ENCODE measurements at places on chromosomes 4 and X.

DNA sequence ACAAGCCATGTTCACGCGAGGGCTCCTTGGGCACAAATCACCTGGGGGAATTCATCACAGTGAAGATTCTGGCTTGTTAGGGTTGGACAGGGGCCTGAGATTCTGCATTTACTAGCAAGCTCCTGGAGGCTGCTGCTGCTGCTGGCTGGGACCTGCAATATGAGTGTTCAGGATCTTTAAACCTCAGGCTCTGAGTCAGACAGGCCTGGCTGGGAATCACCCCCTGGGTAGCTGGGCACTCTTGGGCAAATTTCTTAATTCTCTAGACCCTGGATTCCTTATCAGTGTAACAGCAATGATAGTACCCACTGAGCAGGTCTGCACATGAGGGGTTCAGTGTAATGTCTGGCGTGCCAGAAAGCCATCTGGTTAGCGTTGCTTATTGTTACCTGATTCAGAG is 101.5 kb downstream of the DHX15 start:
- no peak for DNase-seq

DNA sequence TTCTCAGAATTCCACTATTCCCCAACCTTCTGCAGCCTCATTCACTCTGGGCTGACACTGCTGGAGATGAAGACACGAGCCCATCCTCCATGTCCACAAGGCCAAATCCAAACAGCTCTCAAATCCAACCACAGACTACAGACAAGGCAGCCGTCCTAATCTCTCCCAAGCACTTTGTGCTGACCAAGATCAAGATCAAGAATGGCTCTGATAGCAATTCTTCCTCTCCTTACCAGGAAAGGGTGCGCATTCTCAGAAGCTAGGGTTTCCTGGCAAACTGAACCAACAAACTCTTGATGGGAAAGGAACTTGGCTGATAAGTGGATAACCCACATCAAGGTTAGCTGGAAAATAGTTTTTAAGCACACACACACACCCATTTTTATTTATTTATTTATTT is 26.5 kb downstream of the RELL1 start:
- DNase-seq, result no peak

GRCh38 chr4:6471307-6472007 is 957 bp downstream of the PPP2R2C start:
- DNase-seq, result no peak

DNA sequence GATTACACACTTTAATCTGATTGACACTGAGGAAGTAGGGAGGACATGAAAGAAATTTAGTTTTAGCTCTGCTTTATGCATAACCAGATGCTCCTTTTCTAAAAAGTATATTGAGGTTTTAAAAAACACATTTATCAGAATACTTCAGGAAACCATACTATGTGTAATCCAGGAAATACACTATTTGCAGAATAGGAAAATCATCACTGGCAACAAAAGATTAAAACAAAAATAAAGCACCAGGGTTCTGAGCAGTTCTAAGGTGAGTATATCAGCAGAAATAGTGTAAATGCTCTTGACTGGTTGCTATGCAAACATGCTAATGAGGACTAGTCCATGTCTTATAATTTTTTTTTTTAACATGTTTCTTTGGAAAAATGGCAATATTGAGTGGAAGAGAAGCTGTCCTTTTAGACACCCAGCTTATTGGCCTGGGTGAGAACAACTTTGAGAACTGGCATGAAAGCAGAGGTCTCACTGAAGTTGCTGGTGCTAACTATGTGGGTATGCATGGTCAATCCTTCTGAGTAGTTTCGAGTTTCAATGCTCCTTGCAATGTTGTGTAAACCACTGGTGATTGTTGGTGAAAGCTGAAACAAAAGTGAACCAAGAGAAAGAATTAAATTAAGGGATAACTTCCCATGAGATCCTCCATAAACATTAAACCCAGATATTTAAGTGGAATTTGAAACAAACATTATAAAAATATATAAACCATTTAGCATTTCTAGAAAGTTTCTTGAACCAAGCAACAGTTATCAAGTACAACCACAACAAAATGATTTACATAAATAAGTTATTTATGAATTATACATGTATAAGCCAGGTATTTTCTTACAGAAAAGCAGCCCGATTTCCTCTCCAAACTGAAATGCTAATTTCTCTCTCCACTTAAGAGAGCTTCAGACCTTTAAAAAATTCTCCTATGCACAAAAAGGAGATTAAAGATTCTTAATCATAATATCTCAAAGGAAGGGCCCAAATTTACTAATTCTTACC is 20.4 kb upstream of the SCD5 start:
- no peak for DNase-seq

GRCh38 chr4:121938282-121939092 is 13.4 kb downstream of the TRPC3 start:
- DNase-seq, result no peak

- no peak for DNase-seq
These were observed 9.6 kb downstream of the OTOP1 start for GRCh38 chr4:4217113-4217512.

DNA sequence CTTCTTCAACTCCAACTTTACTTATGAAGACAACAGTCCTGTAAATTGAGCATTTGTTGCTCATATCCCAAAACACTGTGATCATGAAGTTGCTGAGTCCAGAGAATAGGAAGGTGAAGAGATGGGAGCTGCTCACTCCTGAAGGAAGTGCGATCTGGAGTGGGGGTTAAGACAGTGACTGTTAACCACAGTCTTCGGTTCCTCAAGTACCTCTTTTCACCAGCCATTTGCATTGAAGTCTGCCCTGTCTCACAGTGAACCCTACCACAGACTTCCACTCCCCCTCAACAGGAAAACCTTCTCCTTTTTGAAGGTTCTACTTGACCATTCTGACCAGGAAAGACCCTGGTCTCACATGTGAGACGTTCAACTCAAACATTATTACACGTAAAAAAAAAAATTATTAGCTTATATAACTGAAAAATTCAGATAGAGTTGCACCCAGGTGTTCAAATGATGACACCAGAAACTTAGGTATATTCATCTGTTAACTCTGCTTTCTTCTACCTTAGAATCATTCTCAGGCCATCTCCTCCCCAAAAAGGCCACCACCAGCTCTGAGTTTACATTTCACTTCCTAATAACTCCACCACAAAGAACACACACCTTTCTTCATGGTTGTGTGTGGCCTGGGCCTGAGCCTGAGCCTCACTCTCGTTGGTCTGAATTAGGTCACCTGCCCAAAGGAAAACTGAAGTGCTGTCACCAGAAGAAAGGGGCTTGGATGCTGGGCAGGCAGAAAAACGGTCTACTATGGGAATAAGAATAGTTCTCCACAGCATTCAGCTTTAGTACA is 199.2 kb downstream of the DCTD start:
- DNase-seq, result no peak

DNA sequence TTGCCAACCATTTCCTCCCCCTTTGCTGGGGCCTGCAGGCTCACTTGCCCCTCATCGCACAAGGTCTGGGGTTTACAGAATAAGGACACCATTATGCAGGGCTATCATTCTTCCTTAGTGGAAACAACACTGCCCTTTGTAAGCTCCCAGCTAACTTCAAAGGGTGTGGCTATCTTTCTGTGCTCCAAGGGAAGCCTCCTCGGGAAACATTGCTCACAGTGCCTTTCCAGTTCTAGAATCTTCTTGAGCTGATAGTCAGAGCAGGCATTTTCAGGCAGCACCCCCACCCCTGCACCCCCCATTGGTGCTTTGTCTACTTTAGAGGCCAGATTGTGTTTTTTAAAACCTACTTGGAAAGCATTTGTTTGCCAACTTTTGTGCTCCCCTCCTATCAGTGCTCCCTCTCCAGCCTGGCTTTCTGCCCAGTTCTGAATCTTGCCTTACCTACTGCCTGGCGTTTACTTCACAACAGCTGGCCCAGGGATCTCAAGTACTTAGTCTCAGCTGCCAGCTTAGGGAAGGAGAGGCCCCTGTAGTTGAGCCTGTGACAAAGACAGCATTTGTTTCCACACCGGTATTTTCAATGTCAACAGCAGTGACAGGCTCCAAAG is 53.5 kb downstream of the PLAC1 start:
- no peak for DNase-seq

DNA sequence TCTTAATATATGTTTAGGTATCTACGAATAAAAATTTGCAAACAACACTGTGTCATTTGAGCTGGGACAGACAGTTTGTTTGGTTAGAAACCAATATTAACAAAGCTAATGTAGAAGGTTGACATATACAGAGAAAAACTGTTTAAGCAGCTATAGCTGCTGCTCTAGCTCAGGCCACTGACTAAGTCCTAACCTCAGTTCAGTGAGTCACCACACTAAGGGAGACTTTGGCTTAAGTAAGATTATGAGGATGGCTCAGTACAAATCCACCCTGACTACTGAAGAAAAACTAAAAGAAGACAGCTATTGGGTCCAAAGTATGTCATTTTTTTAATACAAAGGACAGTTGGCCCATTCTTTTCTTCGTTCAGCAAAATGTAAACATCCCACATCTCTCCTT is 717.3 kb upstream of the ACTRT1 start:
- DNase-seq, result no peak

- no peak for DNase-seq
These were observed 54.9 kb downstream of the PGRMC2 start for GRCh38 chr4:128232719-128233118.

DNA sequence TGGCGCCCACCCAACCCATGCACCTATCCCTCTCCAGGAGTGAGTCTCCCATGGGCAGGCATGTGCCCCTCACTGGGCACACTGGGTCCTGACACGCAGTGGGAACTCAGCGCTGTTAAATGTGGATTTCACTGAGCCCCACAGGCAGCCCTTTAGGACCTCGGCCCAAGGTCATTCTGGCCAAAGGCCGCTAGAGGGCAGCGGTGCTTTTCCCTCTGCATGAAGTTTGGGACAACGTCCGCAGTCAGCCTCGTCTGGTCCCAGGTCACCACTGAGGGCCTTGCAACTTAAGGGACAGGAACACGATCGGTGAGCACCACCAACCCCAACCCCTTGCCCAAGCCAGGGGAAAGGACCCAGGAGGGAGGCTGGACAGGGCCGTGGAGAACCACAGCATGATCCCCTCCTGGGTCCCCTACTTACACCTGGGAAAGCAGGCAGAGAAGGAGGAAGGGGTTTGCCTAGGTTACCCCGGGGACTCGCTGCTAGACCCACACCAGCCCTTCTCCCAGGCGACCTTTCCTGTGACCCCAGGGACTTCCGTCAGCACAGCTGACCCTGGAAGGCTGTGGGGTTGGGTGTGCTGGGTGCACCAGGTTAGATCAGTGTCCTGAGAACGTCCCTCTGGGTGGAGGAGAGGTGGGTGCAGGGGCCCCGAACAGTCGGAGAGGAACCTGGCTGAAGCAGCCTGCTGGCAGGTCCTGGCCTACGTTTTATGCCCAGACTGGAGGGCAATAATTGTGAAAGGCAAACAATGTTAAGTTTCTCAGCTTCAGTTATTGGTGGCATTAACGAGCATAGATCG is 24.0 kb downstream of the CYTL1 start:
- DNase-seq, result peak; percentile 57

DNA sequence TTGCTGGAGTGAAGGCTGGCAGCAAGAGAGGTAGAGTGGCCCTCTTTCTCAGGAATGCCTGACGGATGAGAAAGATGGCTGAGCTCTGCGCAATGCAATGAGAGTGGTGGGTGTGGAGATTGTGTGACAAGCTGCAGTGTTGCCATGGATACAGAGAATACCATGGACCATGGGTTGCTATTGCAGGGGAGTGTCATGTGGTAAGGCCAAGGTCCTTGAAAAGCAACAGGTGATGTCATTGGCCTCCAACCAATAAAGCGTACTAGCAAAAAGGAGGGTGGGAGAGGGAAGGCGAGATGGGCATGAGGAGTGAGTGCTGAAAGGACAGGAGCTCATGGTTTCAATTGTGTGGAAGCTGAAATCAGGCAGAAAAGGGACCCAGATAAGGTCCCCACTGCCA is 1.8 kb downstream of the PNMA5 start:
- DNase-seq, result no peak

- no peak for DNase-seq
These were observed 1464.8 kb downstream of the RAPGEF2 start for GRCh38 chr4:160567634-160568033.

DNA sequence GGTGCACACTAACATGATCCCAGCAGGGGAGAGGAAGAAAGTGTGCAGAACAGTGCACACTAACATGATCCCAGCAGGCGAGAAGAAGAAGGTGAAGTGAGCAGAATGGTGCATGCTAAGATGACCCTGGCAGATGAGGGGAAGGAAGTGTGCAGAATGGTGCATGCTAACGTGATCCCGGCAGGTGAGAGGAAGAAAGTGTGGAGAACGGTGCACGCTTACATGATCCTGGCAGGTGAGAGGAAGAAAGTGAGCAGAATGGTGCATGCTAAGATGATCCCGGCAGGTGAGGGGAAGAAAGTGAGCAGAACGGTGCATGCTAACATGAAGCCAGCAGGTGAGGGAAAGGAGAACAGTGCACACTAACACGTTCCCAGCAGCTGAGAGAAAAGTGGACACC is 83.7 kb downstream of the ACOX3 start:
- no peak for DNase-seq

DNA sequence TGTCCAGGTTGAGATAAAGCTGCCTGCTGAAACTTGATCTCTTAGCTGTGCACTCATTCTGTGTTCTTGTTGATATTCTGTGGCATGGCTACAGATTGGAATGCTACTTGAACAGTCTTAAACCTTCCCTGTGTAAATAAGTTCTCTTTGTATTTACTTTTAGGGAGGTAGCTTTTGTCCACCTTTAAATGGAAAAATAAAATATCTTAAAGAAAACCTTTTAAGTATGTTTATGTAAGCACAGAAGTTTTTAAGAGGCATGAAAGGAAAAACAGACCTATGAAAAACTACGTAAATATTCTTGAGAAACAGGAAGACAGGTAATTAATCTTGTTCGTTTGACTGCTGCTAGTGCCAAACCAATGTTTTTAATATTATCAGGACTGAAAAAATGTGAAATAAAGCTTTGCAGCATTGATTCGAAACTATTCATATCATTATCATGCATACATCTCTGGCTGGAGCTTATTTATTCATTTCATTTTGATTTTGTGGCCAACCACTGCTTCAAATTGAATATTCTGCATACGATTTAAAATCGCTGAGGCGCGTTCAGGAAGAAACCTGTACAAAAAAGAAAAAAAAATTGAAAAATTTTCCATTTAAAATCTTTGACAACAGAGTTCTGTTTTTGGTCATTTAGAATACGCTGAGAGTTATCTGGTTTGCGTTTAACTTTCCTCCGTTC is 17.8 kb downstream of the HSD17B13 start:
- no peak for DNase-seq

- no peak for DNase-seq
These were observed 167.5 kb downstream of the CDS1 start for GRCh38 chr4:84750260-84750959.

- DNase-seq, result no peak
These were observed 28.9 kb downstream of the ZNF827 start for GRCh38 chr4:145909773-145910172.

- DNase-seq, result no peak
These were observed 91.3 kb downstream of the MOSPD2 start for GRCh38 chrX:14964500-14964899.

GRCh38 chrX:153993079-153993478 is 20.5 kb downstream of the TMEM187 start:
- no peak for DNase-seq

DNA sequence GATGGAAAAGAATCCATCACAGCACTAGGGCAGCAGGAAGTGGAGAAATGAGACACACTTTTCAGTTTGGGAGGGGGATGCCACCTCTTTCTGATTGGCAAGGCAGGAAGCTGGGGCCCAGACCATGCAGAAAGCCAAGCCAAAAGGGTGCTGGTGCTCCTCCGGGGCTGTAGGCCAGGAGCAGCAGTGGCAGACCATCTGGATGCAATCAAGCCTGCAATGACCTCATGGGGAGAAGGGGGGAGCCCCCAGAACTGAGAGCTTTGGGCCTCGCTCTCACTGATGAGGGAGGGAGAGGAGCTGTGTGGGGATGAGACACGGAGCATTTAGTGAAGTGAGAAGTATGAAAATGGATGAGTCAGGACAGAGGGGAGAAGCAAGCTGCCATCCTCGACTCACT is 141.3 kb upstream of the NALF2 start:
- no peak for DNase-seq
